Activated CD4-positive, alpha-beta T cell treated with anti-CD3 and anti-CD28 coated beads for 24 hours (primary cell): ENCODE measurements at places on chromosomes 6 and 20.

GRCh38 chr6:40611912-40612311 lies 24.7 kb upstream of the LRFN2 start:
- DNase-seq = no peak

DNA sequence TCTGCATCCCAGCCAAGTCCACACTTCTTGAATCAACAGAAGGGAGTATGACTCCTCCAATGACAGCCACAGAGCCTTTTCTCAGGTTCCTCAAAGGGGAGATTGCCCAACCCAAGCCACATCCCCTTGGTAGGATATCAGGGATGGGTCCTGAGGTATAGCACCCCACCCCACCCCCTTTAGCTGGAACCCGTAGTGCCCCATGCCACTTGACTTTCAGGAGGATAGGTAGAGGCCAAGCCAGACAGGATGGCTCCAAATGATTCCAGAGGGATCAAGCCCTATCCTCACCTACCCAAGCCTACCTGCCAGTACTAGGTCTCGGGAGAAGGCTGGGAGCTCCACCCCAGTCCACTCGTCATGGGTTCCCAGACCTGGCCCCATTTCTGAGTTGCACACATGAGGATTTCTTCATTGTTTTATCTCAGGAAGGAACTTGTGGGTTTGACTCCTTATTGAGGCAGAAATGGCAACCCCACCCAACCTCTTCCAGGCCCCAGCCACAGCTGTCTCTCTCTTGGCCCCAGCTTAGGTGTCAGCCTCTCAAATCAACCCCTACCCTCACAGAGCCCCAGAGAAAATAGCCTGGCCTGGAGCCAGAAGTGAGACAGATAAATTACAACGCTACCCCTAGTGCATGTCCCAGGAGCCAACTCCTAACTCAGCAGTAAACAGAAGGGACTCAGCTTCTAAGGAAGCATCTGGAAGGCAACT lies 3.6 kb downstream of the CCND3 start:
- no peak for DNase-seq

GRCh38 chr6:158621694-158622544 lies 22.6 kb downstream of the DYNLT1 start:
- no peak for DNase-seq

DNA sequence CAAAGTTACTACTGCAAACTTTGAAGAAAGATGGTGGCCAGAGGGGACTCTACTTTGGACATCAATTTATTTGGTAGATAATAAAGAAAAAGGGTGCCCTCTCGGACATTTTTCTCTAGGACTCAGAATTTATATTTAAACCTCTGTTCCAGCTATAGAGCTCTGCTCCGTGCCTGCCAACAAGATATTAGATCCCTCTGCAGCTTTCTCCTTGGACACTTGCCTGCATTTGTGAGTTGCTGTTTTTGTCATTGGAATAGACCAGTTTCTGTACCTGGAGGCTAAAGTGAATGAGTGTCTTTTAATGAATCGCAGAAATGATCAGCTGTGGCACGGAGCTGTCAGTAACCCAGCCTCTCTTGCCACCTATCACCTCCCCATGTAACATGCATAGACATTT lies 253.5 kb downstream of the NRN1 start:
- no peak for DNase-seq

- no peak for DNase-seq
These were observed 118.3 kb downstream of the SLC23A2 start for GRCh38 chr20:4883051-4883450.

DNA sequence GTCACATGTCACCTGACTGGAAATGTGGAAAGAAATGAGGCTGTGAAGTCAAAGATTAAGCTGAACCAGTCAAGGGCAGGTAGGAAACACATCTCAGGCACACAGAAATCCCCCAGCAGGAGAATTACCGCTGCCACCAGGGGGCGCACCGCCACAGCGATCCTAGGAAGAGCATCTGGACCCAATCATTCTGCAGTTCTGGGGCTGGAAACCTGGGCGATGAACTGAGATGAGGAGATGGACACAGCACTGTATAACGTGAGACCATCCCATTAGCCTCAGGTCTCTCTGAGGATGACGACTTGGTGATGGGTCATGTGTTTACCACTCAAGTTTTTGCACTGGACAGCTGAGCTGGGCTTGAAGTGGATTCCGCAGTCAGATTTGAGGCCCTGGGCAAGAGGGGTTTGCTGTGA lies 6.5 kb upstream of the SLC24A3 start:
- DNase-seq = peak; percentile 64

GRCh38 chr20:48972816-48973215 lies 51.3 kb downstream of the ARFGEF2 start:
- DNase-seq = no peak

DNA sequence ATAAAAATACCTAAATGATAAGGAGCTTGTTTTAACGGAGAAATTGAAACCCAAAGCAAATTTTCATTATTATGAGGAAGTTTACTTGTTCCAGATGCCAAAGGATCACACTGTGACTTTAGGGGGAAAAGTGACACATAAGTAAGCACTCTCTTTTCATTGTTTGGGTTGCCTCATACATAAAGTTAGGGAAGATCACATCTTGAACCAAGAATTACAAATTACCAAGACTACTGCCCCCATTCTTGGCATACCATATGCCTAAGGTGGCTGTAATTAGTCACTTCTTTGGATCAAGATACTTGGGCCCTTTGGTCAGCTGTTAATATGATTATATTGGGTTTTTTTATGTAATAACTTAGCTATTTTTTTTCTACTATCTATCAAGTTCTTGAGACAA lies 269.0 kb downstream of the COL12A1 start:
- no peak for DNase-seq

GRCh38 chr20:57405236-57406016 lies 14.2 kb downstream of the RBM38 start:
- no peak for DNase-seq

DNA sequence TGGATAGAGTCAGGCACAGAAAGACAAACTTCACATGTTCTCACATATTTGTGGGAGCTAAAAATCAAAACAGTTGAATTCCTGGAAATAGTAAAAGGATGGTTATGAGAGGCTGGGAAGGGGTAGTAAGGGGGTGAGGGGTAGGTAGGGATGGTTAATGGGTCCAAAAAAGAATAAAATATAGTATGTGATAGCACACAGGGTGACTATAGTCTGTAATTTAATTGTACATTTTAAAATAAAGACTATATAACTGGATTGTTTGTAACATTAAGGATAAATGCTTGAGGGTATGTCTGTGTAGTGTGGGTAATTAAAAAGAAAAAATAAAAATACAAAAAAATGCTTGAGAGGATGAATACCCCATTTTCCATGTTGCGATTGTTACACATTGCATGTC lies 9.9 kb downstream of the SRSF6 start:
- DNase-seq = no peak

DNA sequence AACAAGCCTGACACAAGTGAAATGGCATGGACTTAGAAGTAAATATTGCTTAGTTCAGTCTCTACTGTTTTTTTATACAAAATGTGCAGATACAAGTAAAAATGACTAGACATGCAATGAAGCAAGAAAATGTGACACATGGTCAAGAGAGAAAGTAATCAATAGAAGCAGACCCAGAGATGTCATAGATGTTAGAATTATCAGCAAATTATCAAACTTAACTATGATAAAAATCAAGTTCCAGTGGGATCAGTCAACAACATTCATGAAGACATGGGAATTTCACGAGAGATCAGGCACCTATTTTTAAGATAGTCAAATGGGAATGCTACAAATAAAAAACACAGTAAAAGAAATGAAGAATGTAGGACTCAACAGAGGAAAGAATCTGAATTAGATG lies 267.0 kb downstream of the SLC35F1 start:
- no peak for DNase-seq

DNA sequence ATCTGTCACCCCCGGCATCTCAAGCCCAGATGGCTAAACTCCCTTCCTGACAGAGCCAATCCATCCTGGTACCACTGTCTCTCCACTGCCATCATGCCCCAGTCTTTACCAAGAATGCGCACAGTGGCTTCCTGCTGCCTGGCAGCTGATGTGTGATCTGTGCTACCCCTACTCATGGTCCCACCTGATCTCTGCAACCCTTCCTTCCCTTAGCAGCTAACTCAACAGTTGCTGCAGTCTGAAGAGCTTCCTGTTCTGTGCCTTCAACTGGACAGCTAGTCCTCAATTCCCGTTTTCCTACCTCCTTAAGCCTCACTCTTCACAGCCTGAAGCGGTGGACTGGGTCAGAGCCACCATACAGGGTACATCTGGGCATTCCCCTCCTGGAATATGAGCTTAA lies 7.6 kb upstream of the FAM83C start:
- no peak for DNase-seq

DNA sequence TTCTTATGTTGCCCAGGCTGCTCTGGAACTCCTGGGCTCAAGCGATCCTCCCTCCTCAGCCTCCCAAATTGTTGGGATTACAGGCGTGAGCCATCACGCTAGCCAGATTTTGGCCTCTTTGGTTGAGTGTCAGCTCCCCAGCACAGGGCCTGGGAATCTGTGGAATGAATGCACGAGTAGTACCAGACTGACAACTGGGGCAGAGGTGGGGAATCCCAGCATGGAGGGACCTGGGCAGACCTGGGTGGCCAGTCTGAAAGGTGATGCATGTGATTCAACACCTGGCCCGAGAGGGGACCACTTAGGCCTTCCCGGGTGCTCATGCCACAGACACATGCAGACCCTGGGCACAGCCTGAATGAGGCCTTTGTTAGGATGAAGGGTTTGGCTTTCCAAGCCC lies 19.0 kb upstream of the TFAP2C start:
- DNase-seq = no peak

DNA sequence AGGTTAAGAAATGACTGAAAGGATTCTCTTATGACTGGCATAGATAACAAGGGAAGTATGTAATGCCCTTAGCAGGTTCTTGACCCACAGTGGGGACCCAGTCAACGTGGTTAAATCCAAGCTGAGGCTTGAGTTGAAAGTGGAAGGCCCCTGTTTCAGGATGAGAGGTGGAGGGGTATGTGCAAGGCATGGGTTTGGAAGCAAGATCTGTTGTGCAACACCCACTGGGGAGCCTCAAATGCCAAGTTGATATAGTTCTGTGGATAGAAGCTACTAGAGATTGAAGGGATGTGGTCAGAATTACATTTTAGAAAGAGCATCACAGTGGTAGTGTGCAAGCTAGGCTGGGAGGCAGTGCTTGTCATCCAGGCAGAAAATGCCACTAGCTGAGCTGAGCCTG lies 5.1 kb downstream of the PABPC1L start:
- DNase-seq = no peak

GRCh38 chr6:122833021-122833491 lies 44.0 kb downstream of the SMPDL3A start:
- DNase-seq = no peak

GRCh38 chr6:301526-301925 lies 9.2 kb downstream of the DUSP22 start:
- DNase-seq = no peak
